Caco-2 (cell line): ENCODE measurements at places on chromosomes 6 and 20. TPM values are rescaled to one million over a fixed set of nuclear protein-coding genes. Genes with fewer than 3 reads are reported as not detected.

- no peak for DNase-seq
Measured at GRCh38 chr6:110690916-110691315, 124.4 kb downstream of the CDK19 start.

The METTL24 gene
- 0.28 TPM in 1 of 2 replicates, not detected in the other for total RNA-seq

DNA sequence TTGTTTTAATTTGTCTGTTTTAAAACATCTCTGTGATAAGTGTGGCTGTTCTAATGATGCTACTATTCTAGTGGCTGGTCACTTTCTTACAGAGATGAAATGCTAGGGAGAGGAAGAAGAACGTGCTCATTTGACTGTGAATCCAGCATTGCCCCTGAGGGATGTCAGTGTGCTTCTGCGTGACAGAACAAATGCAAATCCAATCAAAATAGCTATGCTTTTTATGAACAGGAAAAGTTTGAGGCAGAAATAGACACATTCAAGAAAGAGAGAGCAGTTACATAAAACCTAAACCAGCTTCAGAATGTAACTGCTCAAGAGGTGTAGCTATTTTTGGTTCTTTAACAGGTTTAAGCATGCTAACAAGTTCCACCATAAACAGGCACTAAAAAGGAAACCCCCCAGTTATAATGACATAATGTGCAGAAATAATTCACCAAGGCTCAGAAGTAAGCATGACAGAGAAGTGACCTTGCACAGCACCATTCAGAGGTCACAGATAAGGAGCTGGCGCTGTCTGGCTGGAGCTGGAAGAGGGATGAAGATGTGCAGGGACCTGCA is 385.3 kb downstream of the EPM2A start:
- no peak for DNase-seq

The BPHL gene
- total RNA-seq = 29.5 and 31.5 TPM in 2 replicates

The IP6K3 gene
- total RNA-seq = 0.44 and 0.45 TPM in 2 replicates

The HBS1L gene
- 79.2 and 81.2 TPM in 2 replicates for total RNA-seq
